Cerebellar cortex (tissue), 1 donor: ENCODE measurements at places on chromosomes 7 and 10.

DNA sequence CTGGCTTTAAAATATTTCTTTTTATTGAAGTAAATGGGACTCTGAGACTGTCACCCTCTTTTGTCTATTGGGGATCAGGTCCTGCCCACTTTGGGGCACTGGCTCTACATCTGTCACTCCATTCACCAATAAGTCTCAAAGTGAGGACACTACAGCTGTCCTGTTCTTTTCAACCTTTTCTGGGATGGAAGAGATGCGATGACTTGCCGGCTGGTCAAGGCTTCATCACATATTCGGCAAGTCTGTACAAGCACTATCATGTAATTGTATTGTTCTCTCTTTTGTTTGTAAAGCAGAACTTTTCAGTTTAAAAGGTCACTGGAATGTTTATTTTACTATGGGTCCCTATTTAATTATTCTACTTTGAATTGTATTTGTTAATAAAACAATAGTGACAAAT lies 17.7 kb upstream of the SP8 start:
- DNase-seq: no peak

GRCh38 chr10:77592510-77592909 lies 45.1 kb downstream of the KCNMA1 start:
- DNase-seq: peak; percentile 23

GRCh38 chr10:76356557-76356956 lies 925.1 kb downstream of the LRMDA start:
- DNase-seq: no peak

DNA sequence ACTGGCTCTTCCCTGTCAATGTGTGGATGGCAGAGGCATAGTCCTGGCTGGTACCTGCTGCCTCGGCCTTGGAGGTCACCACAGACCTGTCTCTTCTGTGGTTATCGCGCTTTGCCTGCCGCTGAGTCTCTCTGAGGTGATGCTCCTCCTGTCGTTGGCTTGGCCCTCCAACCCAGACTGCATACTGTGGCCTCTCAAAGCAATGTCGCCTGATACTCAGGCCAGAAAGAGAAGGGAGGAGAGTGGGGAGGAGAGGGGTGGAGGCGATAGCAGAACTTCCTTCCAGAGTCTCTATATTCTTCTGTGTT lies 133.2 kb upstream of the KCNMA1 start:
- no peak for DNase-seq

GRCh38 chr10:73163096-73163495 lies 4.7 kb downstream of the ECD start:
- DNase-seq: no peak

GRCh38 chr10:77355844-77356243 lies 281.8 kb downstream of the KCNMA1 start:
- DNase-seq: no peak

- no peak for DNase-seq
Measured at GRCh38 chr10:95211606-95212279, 17.7 kb downstream of the ACSM6 start.

GRCh38 chr7:143383642-143383957 lies 2.5 kb downstream of the ZYX start:
- DNase-seq: no peak

- DNase-seq: no peak
Measured at GRCh38 chr7:23893176-23893941, 183.3 kb downstream of the STK31 start.

DNA sequence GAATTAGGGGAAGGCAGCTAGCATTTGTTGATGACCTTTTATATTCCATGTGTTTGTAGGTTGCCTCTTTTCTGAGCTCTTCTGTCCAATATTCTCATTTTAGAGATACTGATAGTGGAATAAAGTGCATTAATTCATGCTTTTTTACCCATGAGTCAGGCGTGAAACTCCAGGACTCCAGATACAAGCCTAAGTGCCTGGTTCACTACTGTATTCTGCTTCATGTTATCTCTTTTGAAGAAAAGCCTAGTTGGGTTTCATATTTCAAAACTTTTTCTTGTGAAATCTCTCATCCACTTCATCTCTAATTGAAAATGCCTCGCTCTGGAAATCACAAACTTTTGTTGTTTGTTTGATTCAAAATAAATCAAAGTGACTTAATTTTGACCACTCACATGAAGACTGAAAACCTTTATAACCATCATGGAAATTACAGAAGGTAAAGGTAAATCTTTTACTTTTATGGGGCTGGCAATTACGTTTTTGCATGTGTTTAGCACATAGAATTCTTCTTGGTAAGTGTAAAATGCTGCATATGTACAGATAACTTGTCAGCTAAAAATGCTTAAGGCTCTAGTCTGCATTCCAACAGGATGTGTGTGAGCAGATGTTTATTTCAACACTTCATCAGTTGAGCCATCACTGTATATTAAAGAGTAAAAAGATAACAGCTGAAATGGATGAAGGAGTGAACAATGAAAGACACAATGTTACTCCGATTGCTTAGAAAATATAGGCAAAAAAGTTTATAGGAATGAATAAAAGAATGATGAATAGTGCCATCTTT lies 961.8 kb upstream of the CELF2 start:
- DNase-seq: no peak

GRCh38 chr7:112395893-112396292 lies 54.4 kb upstream of the IFRD1 start:
- DNase-seq: no peak

DNA sequence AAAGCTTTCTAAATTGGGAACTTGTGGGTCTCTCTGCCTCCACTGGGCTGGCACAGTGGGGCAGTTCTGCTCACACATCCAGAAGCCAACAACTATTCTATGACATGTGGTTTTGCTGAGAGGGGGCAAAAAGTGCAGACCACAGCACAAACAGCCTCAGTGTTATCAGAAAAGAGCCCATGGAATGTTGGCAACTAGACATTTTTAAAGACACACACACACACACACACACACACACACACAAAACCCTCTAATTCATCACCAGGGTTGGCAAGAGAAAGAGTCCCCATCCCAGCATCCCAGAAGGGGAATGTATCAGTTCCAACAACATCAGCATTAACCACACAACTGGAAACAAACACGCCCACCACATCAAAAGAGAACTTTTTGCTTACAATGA lies 117.1 kb downstream of the FGFR2 start:
- DNase-seq: no peak

- DNase-seq: no peak
Measured at GRCh38 chr7:101453617-101454016, 90.9 kb downstream of the COL26A1 start.

DNA sequence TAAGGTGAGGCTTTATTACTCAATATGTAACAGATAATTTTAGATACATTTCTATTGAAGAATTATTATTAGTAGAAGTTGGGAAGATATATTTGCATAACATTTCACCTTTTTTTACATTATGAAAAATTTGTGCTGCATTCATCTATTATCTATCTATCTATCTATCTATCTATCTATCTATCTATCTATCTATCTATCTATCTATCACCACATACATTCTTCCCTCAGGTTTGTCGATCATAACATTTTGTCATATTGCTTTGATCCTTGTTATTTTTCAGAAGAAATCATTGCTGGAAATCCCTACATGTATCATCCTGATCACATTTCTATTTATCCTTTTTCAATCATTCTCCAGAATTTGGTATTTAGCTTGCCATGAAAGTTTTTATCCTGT lies 49.3 kb upstream of the CALCR start:
- DNase-seq: no peak

DNA sequence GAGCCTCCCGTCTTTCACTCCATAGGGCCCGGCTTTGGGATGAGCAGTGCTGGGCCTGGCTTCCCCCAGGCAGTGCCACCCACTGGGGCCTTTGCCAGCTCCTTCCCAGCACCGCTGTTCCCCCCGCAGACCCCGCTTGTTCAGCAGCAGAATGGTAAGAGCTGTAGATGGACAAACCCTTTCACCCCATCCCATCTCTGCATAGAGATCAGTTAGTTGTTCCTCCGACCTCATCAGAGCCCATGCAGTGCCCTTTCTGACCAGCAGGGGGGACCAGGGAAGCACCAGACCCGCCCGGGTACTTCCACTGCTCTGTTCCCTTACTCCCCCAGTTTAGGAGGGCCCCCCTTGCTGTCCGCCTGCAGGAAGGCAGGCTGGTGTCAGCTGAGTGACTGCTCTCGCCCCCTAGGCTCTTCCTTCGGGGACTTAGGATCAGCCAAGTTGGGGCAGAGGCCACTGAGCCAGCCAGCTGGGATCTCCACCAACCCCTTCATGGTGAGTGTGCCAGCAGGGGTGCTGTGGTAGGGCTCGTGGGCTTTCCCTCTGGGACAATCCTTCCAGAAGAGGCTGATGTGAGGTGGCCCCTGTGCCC lies 9.8 kb downstream of the SAP25 start:
- peak; percentile 75 for DNase-seq

DNA sequence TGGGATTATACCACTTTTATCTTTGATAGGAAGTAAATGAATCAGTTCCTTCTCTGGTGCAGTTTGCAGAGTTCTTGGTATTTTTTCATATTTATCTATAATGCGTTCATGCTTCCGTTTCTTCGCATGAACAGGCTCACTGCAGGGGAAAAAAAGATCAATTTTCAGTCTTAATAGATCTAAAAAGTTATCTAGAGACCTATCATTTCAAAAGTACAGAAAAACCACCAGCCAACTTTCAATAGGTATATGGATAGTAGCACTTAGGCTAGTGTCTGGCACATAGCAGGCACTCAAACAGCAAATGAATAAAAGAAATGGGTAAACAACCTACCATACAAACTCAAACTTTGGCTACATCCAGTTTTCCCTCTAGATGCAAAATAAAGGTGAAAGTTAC lies 5.5 kb downstream of the NOC3L start:
- no peak for DNase-seq

GRCh38 chr7:141430455-141431139 lies 120.6 kb upstream of the AGK start:
- DNase-seq: no peak

DNA sequence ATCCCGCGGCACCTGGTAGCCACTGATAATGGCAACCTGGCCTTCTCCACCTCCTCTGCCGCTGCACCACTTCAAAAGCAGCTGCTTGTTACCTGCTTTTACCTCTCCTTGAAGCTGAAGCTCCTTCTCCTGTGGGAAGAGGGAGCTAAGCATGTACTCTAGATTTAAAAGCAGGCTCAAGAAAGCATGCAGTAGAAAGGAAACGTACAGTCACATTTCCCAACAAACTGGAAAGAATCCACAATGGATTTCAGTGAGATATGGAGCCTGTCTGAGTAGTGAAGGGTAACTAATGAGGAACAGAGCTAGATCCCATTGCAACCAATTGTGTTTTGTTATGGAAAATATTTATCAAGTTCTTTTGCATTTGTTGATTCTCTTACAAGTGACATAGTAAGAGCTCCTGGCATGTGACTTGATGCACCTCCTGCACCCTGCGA lies 457.4 kb upstream of the GALNT17 start:
- DNase-seq: no peak

GRCh38 chr10:32413513-32413912 lies 32.4 kb upstream of the CCDC7 start:
- no peak for DNase-seq

DNA sequence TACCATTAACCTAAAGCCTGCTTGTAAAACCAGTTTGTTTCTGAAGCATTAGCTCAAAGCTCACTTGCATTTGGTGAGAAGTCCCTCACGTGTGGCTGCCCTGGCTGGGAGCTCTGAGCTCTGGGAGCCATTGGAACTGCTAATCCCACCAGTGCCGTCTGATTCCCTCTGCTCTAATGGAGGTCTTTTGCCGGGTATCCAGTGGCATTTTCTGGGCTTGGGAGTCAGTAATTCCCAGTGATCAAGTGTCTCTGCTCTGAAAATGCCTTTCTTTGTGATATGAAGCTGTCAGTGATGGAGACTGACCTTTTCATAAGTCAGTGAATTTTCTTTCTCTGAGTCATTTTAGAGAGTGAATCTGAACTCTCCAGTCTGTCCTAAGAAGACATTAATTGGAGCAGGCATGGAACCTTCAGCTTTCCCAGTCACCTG lies 36.9 kb upstream of the FAM20C start:
- no peak for DNase-seq

DNA sequence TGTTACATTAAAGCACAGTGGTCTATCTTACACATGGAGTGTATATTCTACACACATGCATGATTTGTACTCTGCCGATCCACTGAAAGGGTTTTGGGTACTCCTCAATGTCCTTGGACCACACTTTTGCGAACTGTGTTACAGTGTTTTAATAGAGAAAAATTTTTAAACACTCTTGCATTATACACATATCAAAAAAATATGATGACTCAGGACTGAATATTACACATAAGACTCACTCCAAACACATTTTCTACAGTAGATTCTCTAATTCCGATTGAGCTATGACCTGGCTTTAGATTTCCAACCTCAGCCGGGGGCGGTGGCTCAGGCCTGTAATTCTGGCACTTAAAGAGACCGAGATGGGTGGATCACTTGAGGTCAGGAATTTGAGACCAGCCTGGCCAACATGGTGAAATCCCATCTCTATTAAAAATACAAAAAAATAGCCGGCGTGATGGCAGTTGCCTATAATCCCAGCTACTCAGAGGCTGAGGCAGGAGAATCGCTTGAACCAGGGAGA lies 222.4 kb downstream of the CACNA2D1 start:
- DNase-seq: no peak

GRCh38 chr10:118397391-118397790 lies 55.3 kb upstream of the FAM204A start:
- DNase-seq: no peak

- DNase-seq: no peak
Measured at GRCh38 chr7:90266808-90267207, 21.8 kb downstream of the CFAP69 start.

GRCh38 chr10:91247360-91248111 lies 27.1 kb downstream of the PCGF5 start:
- DNase-seq: no peak

- DNase-seq: no peak
Measured at GRCh38 chr10:79404690-79405131, 40.7 kb downstream of the ZCCHC24 start.

- DNase-seq: no peak
Measured at GRCh38 chr7:147008530-147008929, 891.9 kb downstream of the CNTNAP2 start.

GRCh38 chr10:110725801-110726630 lies 81.9 kb downstream of the RBM20 start:
- no peak for DNase-seq

GRCh38 chr7:55912748-55913158 lies 25.5 kb downstream of the ZNF713 start:
- no peak for DNase-seq

DNA sequence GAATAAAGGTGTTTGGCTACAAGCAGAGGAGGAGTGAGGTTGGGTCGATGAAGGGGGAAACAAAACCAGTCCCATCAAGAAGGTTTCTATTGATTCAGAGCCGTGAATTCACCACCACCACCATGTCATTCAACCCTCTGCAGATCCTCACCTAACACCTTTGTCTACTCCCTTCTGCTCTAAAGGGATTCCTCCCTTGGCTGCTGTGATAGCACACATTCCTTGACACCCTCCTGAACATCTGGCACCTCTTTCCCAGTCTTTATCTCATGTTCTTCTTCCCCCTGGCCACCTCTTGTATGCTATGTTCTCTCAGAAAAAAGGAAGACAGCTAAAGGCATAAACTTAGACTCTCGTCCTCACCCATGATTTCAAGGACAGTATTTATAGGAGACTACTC lies 318.0 kb downstream of the GPAM start:
- no peak for DNase-seq

GRCh38 chr7:112556633-112557032 lies 75.8 kb downstream of the LSMEM1 start:
- DNase-seq: no peak
